ENCODE measurements at places on chromosomes 3 and 15. TPM values are rescaled to one million over a fixed set of nuclear protein-coding genes. Genes with fewer than 3 reads are reported as not detected.

Gene ITGA11
- total RNA-seq, result 13.6 TPM

Gene RPL35A
- total RNA-seq, result 724 TPM

Gene LNP1
- 1.8 TPM for total RNA-seq

Gene SST
- not detected for total RNA-seq

Gene TMEM62
- total RNA-seq, result 32.0 TPM

Gene SAXO2
- 1.3 TPM for total RNA-seq

Gene NOX5
- total RNA-seq, result 0.66 TPM

Gene PIGZ
- 14.9 TPM for total RNA-seq

Gene ANKRD63
- total RNA-seq, result not detected
